ENCODE measurements at places on chromosomes 3 and 15. TPM values are rescaled to one million over a fixed set of nuclear protein-coding genes. Genes with fewer than 3 reads are reported as not detected.

DNA sequence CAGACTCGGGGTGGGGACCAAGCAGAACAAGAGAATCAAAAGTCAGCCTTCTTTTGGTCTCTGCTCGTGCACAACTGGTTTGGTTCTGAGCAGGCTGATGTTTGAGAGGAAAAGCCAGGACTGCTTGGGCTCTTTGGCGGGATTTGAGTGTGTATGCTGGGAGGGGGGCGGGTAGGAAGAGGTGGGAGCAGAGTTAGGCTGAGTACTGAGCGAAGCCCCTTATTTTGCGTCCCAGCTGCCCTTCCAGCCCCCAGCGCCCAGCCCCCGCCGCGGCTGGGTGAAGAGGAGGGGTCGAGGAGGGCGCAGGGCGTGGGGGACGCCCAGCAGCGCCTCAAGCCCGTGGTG is 153.5 kb upstream of the GOLIM4 start:
- DNase-seq, result peak; percentile 25

DNA sequence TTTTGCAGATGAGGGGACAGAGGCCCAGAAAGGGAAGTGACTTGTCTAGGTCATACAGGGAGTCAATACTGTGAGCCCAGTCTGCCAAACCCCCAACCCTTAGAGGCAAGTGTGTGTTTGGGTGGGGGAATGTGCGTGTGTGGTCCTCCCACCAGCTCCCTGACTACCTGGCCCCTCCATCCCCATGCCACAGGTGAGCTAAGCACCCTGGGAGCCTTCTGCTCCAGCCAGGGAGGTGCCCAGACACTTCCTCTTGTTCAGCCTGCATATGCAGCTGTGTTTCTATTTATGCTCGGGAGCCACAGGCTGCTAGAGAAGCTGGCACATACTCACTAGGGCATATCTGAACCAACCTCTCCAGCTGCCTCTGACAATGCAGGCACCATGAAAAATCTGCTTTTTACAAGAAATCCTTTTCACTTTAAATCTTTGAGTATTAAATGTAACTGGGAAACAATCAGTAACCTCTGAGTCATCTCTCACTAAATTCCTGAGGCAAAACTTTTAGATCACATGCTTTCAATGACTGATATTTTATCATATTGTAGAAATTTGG is 20.7 kb downstream of the TBC1D2B start:
- DNase-seq, result no peak

DNA sequence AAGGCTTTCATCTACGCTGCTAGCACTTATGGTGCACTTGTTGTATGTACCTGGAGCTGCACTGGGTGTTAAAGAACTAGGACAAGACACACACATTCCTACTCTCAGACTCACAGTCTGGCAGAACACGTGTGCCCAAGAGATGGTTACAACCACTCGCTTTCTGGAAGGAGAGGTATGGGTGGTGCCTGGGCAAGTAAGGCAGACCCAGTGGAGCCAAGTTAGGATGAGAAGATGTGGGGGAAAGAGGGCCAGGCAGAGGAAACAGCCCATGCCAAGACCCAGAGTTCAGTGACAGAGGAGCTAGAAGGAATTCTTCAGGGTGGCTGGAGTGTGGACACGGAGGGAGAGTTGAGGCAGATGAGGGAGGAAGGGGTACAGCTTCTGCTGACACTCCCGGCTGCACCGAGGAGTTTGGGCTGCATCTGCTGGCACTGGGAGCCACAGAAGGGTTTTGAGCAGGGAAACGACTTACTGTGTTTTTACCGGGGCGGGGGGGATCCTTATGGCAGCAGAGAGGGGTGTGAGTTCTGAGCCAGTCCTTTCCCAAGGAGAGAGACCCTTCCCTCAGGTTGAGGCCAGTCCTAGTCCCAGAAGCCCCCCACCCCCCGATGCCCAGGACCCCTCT is 59.0 kb downstream of the GRIP2 start:
- DNase-seq, result no peak

DNA sequence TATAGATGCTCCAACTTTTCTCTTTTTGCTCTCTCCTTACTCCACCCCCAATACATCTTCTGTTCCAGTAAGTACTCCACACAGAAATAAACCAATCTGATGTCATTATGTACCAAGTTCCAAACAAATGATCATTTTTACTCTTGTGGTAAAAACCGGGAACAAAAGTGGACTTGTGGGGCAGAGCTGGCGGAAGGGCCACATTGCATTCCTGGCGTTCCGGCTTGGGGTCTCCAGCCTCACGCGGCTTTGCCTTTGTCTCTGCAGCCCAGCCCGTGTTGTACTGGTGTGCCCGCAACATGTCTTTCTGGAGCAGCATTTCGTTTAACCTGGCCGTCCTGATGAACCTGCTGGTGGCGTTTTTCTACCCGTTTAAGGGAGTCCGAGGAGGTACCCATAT is 184.4 kb upstream of the BHLHE40 start:
- no peak for DNase-seq

DNA sequence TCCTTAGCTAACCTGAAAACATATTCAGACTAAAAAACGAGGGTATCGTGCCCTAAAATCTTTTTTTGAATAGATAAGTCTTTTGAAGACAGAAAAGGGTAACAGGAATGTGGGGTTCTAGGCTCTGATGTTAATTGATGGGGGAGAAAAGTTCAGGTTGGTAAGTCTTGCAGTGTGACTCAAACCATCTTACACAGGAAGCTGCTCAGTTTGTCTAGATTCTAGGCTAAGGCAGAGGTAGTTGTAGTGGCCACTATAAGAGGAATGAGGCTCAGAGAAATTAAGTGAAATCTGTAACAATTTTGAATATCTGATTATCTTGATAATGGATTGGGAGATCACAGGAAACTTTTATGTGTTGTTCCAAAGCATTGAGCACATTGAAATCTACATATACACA is 267.9 kb downstream of the PDCD6IP start:
- no peak for DNase-seq

DNA sequence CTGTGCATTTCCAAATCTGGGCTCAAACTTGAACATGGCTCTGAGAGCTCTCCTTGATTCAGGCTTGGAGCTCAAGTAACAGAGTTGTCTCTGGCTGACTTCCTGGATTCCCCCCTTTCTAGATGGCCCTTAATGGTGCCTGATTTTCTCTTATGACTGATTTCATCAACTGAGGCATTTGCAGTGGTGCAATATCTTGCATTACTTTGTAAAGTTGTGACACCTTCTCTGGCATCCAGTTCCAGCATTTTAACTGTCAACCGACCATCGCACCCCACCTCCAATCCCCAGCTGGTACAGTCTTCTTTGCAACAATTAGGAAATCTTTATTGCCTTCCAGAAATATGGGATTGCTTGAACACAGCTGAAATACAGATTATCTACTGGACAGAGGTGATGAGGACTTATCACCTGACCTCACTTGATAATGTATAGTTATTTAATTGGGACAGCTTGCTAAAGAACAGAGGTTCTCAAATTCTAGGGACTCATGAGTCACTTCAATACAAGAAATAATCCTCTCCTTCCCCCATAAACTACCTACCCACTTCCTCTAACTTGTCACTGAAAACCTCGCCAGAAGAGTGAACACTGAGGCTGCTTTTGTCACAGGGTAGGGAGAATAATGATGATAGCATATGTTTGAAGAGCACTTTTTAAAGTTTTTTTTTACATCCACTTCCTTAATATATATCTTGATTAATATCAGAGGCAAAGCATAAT is 41.8 kb downstream of the FILIP1L start:
- no peak for DNase-seq

GRCh38 chr3:62493109-62493801 is 119.9 kb upstream of the FEZF2 start:
- no peak for DNase-seq

GRCh38 chr15:47610736-47611135 is 106.6 kb upstream of the SEMA6D start:
- DNase-seq, result no peak

GRCh38 chr15:42734076-42734672 is 2.8 kb downstream of the CDAN1 start:
- DNase-seq, result no peak

DNA sequence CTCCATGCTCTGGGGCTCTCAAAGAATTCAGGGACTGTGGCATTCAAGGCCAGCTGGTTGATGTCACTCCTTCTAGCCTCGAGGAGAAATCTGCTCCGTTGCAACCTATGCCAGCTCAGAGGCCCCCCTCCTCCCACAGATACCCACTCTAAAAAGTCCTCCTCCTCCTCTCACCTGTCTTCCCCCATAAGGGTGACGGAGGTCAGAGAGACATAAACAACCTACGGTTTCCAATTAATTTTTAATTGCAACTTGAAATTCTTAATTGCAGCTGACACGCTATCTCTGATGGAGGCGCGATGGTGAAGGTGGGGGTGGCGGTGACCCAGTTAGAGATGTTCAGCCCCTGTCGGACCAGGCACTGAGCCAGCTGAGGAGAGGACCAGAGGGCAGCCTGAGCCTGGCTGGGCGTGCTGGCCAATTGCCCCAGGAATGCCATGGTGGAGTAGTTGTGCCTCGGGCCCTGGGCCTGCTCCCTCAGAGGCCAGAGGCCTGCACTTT is 43.2 kb upstream of the INSYN1 start:
- no peak for DNase-seq

DNA sequence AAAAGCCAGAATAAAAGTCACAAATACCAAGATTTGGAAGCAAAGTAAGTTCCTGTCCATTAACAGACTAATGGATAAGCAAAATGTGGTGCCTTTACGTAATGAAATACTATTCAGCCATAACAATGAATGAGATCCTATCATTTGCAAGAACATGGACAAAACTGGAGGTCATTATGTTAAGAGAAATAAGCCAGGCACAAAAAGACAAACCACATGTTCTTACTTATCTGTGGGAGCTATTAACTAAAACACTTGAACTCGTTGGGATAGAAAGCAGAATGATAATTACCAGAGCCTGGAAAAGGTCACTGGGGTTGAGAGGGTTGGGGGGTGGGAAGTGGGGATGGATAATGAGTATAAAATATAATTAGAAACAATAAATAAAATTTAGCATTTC is 1015.9 kb downstream of the OTOL1 start:
- DNase-seq, result no peak

- DNase-seq, result no peak
Observed at GRCh38 chr3:51559961-51560360, 21.4 kb downstream of the RAD54L2 start.

- no peak for DNase-seq
Observed at GRCh38 chr15:42405863-42406482, 46.7 kb downstream of the CAPN3 start.

- DNase-seq, result no peak
Observed at GRCh38 chr15:78072080-78072892, 5.2 kb downstream of the TBC1D2B start.

CLDN18 gene
- polyA plus RNA-seq, result 0.44 TPM

SLC22A14 gene
- polyA plus RNA-seq, result 0.23 TPM

ABHD5 gene
- polyA plus RNA-seq, result 9.5 TPM

FOXB1 gene
- polyA plus RNA-seq, result not detected

PLSCR2 gene
- not detected for polyA plus RNA-seq

TTC21A gene
- polyA plus RNA-seq, result 2.9 TPM

NEK10 gene
- polyA plus RNA-seq, result 6.0 TPM
